ENCODE measurements at places on chromosomes 1 and 21.

GRCh38 chr1:236354330-236355147 lies 39.5 kb upstream of the EDARADD start:
- no peak for DNase-seq

GRCh38 chr1:235024711-235025421 lies 103.8 kb downstream of the TOMM20 start:
- no peak for DNase-seq

- no peak for DNase-seq
Observed at GRCh38 chr1:230307213-230307612, 118.9 kb downstream of the PGBD5 start.

DNA sequence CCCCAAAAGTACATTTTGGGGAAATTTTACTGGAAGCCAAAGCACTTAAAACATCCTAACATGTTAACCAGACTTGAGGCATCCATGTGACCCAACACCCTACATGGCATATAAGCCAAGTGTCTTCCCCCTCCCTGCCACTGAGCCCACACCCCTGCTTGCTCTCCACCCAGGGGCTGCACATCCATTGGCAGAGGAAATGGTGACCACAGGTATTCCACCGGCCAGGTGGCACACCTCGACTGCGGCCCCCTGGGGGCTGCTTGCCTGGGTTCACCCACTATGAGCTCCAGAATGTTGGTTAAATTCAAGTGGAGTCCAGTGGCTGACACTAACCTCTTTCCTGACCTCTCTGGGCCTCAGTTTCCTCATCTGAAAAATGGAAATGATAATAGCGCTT lies 64.4 kb upstream of the FAM20B start:
- DNase-seq, result no peak

- no peak for DNase-seq
Observed at GRCh38 chr1:36093929-36094328, 5.2 kb downstream of the ADPRS start.

GRCh38 chr1:16927711-16928485 lies 6.2 kb downstream of the CROCC start:
- no peak for DNase-seq

DNA sequence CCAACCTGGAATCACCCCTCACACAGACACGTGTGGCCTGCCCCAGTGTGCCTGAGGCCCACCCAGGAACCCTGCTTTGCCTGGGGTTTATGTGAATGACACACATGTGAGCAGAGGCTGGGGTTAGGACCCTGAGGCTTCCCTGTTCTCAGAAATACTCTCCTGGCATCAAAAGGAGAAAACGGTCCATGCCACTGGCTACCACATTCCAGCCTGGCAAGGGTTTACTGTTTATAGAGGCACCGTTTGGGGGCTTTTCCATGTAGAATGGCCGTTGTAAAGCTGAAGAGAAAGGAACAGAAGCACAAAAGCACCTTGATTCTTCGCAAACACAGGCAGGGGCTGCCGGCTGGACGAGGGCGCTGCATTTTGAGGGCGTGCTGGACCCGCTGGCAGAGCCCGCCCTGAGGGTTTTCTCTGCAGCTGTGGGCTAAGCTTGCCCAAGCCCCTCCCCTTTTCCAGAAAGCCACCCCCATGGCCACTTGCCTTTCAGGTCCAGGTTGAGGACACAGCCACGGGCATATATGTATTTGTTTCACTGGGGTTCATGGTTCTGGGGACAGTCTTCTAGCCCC lies 13.0 kb downstream of the TFF3 start:
- no peak for DNase-seq

GRCh38 chr1:74161497-74161896 lies 36.5 kb downstream of the LRRIQ3 start:
- no peak for DNase-seq

GRCh38 chr1:203057911-203058675 lies 27.7 kb downstream of the MYOG start:
- no peak for DNase-seq

- DNase-seq, result peak; percentile 73
Observed at GRCh38 chr21:34989337-34990151, 59.6 kb downstream of the RUNX1 start.

- DNase-seq, result no peak
Observed at GRCh38 chr21:19547951-19548840, 1144.6 kb upstream of the TMPRSS15 start.

DNA sequence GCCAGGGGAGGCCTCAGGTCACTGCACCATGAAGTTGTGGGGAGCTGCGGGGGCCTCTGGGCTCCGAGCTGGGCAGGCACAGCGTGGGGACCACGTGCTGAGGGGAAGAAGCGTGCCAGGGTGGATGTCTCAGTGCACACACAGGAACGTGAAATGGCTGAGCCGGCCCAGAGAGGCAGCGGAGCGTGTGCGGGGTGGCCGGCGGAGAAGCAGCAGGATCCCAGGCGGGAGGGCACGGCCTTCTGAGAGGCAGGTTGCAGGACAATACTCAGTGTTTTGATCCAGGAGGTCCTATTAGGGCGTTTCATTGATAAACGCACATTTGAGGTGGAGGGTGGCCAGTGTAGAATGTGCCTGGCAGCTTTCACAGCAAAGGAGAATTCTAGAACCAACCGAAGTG lies 12.9 kb downstream of the TNFRSF14 start:
- no peak for DNase-seq

- no peak for DNase-seq
Observed at GRCh38 chr1:43747736-43748135, 40.4 kb downstream of the ST3GAL3 start.

- DNase-seq, result no peak
Observed at GRCh38 chr1:37914719-37915475, 32.0 kb downstream of the INPP5B start.

DNA sequence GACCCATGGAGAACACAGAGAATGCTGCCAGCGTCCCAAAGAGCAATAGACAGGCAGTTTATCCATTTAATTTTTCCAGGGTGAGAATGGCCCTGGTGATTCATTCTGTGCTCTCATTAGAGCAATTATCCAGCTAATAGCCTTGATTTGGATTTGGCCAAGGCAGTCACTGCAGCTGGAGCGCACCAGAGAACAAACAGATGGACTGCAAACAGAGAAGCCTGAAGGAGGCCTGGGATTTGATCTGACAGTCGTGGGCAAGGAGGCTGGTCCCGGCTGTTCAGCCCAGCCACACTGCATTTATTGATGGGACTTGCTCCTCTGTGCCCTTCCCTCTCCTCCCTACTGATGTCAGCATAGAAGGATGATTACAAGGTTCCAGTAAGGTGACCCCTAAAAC lies 353.9 kb upstream of the C1orf174 start:
- no peak for DNase-seq

Measured in stimulated activated CD4-positive, alpha-beta T cell treated with anti-CD3 and anti-CD28 coated beads, Interleukin-2, amount 100 ng/mL, for 24 hours (primary cell).